ENCODE measurements at places on chromosomes 7 and 10.

- DNase-seq: no peak
These were observed 333.3 kb downstream of the PRPF18 start for GRCh38 chr10:13920031-13920430.

DNA sequence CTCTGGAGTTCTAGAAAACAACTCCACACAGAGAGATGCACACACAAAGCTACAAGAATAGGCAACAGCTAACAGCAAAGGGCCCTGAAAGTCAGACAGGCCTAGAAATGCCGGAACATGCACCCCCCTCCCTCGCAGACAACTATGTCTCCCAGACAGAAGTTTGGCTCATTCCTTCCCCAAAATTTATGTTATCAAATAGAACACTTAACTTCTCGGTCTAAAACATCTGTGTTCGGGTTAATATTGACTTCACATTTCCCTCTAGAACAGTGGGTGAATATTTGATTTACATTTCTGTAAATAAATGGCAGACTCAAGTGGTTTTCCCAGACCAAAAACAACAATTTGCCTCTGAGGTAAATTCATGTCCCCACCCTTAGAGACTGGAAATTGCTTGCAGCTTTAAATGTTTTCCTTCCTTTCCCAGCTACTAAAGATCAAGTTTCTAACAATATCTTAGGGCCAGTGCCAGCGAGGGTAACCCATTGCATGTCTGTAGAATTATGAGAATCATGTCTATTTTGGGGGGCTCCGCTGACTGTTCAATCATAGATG lies 92.5 kb upstream of the INHBA start:
- DNase-seq: no peak

GRCh38 chr7:41038211-41038610 lies 664.7 kb downstream of the INHBA start:
- no peak for DNase-seq

GRCh38 chr10:129711291-129711690 lies 244.2 kb downstream of the MGMT start:
- no peak for DNase-seq

DNA sequence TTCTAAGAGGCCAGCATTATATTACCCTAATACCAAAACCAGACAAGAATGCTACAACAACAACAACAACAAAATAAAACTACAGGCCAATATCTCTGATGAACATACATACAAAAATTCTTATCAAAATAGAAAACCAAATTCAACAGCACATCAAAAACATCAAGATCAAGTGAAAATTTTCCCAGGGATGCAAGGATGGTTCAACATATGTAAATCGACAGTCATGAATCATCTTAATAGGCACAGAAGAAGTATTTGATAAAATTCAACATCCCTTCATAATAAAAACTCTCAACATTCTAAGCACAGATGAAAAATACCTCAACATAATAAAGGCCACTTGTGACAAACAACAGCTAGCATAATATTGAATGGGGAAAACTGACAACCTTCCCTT lies 75.3 kb downstream of the JMJD1C start:
- DNase-seq: no peak

DNA sequence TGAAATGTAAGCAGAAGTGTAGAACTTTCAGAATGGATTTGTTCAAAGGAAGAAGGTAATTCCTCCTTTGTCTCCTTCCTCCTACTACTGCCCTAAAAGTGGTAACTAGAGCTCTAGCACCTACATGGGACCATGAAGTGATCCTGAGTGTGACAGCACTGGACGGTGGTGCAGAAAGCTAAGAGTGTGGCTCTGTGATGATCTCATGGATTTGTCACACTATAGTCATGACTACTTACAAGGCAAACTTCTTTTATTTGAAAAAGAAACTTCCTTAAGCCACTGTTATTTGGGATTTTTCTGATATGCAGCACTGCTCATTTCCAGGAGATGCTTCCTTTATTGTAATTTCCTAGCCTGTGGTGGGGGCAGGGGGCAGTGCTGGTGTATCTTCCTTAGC lies 5.8 kb upstream of the FHIP2A start:
- no peak for DNase-seq
